ENCODE measurements at places on chromosomes 7 and 10.

- no peak for DNase-seq
Measured at GRCh38 chr7:144148224-144148827, 25.4 kb downstream of the OR2A14 start.

DNA sequence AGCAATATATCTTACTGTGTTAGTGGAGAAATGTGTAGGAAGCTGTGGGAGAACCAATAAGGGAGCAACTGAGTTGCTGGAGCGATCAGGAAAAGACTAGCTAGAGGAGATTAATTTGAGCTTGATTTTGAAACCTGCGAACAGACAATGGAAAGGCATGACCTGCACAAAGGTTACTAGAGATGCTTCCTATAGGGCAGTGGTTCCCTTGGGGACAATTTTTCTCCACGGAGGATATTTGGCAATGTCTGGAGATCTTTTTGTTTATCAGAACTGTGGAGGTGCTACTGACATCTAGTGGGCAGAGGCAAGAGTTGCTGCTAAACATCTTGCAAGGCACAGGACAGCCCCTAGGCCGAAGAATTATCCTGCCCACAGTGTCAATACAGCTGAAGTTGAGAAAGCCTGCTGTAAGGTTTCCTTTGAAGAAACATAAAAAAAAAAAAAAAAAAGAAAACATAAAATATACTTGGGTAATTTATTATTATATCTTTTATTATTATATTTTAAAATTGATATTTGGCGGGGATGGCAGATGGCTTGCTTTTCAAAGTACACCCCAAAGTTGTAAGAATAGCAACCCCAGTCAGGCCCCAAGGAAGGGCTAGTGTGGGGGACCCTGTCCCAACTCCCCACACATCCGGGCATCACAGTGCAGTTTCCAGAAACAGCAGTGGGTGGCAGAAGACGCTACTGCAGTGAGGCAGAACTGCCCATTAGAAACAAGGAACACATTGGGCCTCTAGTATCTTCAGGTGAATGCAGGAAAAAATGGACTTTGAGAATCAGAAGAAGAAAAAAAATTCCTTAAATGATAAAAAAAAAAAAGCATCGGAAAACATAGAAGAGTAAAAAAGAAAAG, 481.6 kb downstream of the SH2D4B start:
- DNase-seq, result no peak

DNA sequence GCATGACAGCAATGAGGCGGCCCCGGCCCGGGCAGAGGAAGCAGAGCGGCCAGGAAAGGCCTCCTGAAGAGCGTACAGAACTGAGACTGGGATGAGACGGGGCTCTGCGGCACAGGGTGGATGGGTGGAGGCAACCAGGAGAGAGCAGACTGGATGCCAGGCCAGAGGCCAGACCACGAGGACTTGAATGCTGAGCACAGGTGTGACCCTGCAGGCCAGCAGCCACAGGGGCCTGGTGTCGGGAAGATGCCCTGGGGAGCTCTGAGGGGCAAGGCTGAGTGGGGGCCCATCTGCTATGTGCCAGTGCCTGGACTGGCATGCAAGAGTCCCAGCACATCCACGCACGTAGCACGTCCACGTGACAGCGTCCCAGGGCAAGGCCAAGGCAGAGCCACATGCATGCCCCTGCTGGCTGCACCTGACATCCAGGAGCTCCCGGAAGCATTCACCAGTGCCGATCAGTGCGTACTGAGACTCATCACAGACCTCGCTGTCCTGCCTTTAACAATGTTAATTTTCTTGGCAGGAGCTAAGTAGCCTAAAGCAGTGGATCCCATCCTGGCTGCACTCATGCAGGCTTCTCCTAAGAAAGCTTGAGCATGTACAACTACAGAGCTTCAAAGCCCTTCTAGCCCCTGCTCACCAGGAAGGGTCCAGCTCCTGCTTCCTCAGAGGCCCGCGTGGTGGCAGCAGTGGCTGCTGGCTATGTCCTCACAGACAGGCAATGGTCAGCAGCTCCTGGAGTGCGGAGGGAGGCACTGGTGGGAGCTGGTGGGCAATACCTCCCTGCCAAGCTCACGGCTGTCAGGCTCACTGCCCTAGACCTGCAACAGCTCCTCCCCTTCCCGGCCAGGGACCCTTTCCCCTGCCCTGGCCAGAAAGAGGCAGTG, 18.0 kb downstream of the GRID1 start:
- no peak for DNase-seq

DNA sequence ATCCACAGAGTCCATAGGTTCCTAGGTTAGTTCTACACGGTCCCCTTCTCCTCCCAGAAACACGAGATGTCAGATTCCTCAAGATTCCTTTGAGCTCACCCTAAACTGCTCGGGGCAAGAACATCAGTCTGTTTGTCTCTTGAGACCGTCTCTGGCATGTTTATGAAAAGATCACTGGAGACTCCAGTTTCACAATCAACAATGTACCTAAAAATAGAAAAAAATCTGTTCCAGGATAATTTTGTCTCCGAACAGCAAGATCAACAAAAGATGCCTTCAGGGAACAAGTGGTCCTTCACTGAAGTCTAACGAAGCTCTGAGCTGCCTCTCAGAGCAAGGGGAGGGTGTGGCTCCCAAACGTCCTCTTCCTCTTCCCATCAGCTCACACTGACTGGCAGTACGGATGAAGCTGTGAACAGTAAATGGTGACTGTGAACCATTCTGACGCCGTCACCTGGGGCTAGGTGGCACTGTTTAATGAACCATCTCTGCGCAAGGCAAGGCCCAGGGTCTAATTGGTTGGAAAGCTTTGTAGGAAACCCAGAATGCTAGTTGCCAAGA, 156.2 kb upstream of the LYZL1 start:
- DNase-seq, result no peak

DNA sequence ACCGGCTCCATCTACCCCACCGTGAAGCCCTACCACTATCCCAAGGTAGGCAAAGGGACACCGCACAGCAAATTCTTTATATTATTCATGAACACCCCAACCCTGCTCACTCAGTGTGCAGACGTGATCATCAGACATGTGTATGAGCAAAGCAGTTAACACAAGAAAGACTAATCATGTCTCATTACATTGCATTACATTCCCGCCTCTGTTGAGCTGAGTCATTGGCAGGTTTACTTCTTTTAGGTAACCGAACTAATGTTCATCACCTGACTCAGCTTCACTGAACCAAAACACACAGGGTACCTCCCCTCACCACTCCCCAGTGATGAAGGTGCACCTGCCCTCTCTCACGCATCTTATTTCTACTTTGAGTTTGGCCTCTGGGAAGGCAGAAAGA, 233.4 kb downstream of the PAXIP1 start:
- DNase-seq, result no peak

DNA sequence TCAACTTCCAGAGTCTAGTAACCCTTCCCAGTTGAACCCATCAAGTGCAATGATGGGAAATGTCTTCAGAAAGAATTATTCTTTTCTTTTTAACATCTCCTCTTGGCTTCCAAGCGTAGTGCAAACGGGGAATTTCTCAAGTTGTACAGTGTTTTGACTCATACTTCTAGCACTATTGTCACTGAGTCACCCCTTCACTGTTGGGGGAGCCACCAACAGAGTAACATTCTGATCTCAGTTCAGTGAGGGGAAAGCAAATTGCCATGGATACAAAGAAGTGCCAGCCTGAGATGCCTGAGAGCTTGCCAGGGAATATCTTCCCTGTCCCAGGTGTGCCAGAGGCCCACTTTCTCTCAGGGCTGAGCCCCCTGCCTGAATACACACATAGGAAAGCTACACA, 31.0 kb downstream of the CYP3A5 start:
- no peak for DNase-seq

GRCh38 chr7:7569081-7569527, 2.4 kb downstream of the MIOS start:
- DNase-seq, result no peak

DNA sequence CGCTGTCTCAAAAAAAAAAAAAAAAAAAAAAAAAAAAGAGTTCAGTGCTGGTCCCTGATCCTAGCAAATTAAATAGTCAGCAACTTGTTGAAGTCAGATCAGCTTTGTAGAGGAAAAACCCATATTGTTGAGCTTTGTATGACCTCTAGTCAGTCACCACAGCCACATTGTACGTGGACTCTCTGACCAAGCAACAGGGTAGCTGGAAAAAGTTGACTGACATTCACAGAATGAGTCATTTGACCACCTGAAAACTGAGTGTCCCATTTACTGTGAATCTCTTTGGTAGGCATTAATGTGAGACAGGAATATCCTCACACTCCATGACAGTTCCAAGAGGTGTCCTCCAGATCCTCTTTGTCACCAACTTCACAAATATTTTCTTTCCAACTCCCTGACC, 371.1 kb downstream of the LRRTM3 start:
- no peak for DNase-seq

DNA sequence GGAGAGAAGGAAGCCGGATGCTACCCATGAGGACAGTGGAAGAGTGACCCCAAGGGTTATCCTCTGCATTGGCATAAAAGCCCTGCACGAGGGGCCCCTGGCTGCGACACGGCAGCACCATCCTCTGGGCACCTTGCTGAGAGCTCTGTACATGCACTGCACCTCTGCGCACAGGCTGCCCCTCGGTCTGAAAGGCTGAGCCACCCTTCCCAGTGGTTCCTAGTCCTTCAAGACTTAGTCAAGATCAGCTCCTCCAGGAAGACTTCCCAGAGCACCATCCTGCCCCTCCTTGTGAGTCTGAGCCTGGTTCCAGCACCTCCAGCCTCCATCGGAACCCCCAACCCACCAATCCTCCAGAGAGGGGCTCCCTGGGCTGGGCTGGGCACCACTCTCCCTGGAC, 37.9 kb upstream of the CNPY1 start:
- DNase-seq, result no peak

- DNase-seq, result no peak
Measured at GRCh38 chr7:134757938-134758337, 21.5 kb upstream of the CALD1 start.

DNA sequence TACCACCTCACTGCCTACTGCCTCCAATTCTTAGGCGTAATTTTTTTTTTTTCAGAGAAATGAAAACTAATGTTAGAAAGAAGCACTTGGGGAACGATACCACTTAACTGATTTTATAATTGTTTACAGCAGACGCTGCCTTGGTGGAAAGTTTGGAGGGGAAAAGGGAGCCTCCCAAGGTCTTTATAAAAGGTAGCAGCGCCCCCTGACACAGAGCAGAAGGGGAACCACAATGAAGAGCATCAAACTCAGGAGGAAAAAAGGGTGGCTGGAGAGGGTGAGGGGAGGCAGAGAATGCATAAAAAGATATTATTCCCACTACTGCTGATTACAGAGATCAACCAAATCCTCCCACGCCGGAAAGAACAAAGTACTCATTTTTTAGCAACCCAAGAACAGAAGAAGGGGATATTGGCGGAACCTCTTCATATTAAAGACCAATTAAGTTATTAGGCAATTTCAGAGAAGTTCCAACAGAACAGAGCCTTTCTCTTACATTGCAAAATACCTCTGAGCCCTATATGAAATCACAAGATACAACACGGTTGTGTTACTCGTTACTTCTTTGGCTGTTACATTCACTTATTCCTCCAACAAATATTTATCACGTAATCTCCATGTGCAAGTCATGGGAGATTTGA, 135.8 kb downstream of the TEX36 start:
- no peak for DNase-seq

DNA sequence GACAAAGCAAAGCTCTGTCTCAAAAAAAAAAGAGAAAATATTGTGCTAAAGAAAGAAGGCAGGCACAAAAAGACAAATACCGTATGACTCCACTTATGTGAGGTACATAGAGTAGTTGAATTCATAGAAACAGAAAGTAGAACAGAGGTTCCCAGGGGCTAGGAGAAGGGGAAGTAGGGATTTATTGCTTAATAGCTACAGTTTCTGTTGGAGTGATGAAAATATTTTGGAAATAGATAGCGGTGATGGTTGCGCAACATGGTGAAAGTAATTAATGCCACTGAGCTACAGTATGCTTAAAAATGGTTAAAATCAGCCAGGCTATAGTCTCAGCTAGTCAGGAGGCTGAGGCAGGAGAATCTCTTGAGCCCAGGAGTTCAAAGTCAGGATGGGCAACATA, 18.5 kb upstream of the NPFFR1 start:
- DNase-seq, result no peak

DNA sequence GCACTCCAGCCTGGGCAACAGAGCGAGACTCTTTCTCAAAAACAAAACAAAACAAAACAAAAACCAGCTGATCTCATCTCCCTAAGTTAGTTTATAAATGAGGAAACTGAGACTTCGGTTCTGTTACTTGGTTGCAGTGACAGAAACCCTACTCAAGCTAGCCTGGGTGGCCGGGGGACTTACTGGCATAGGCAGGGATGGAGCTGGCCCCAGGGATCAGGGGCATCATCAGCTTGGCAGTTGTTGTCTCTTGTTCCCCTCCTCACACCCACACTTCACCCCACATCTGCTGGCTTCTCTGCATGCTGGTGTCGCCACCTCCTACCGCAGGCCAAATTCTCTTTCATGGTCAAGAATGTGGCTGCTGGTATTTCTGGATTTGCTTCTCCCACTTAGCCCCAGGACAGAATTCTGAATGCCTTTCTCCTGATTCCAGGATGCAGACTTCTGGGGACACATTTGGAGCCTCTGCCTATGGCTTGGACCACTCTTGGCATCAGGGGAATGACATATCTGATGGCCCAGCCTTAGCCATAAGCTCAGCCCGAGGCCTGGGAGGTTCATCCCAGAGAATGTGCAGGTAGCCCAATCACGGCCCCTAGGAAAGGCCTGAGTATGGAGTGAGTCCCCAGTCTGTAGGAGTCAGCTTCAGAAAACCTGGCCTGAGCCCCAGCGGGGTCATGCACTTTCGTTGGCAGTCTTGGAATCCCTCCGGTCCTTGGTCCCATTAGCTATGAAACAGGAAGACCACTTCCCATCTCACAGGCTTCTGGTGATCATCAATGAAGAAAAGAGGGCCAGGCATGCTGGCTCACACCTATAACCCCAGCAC, 41.6 kb upstream of the CTBP2 start:
- no peak for DNase-seq

GRCh38 chr7:139105484-139105883, 4.0 kb downstream of the ZC3HAV1 start:
- no peak for DNase-seq

GRCh38 chr7:137411446-137411845, 67.9 kb upstream of the PTN start:
- no peak for DNase-seq

DNA sequence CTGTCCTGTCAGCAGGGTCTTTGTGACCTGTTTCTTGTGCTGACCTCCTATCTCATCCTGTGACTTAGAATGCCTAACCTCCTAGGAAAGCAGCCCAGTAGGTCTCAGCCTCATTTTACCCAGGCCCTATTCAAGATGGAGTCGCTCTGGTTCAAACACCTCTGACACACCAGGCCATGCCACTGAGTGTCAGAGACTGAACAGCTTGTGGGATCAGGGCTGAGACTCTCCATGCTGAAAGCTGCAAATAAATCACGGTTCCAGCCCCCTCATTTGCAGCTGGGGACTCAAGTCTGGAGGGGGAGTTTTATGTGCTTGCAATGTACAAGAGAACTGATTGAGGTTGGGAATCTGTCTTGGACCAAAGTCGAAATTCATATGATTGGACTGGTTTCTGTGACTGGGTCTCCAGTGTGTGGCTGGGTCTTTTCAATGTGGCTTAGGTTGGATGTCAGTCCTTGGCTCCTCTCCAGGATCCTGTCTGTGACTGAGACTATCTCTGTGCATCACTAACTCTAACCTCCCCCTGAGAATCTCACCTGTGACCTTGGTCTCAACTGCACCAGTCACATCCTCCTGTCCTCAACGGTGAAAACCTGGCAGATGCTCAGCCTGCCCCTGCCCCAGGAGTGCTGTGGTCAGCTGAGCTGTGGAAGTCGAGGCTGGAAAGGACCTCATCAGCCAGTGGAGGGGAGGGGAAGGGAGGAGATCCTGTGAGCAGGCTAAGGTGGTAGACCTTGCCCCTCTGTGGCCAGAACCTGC, 11.7 kb downstream of the PRF1 start:
- DNase-seq, result no peak
